ENCODE measurements at places on chromosomes 11 and 22.

- no peak for DNase-seq
Observed at GRCh38 chr22:50153056-50153755, 17.3 kb upstream of the PANX2 start.

DNA sequence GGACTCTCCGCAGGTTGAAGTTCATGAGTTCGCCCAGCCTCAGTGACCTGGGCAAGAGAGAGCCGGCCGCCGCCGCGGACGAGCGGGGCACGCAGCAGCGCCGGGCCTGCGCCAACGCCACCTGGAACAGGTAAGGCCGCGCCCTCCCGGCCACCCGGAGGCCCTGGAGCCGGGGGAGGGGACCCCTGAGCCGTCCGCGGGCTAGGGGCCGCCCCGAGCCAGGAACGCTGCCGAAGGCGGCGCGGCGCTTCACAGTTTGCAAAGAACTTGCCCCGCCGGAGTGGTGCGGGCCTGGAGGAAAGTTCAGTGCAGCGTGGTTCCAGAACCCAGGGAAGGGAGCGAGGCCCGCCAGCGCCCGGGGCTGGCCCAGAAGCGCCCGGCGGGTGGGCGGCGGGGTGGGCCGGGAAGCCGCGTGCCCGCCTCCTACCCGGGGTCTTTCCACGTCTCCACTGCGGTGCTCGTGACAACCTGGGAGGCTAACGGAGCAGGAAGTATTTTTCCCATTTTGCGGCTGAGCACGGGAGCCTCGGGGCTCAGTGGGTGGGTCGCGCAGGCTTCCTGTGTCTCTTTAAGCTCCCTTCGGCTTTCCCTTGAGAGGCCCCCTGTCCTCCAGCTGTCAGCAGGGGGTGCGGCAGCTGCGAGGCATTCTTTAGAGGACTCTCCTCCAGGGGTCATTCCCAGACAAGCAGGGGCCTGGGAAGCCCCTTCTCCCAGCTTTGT is 635 bp downstream of the PRR5 start:
- DNase-seq = no peak

GRCh38 chr11:34530545-34531234 is 17.1 kb upstream of the ELF5 start:
- DNase-seq = no peak

GRCh38 chr22:45240810-45241631 is at the start of gene KIAA0930:
Gene KIAA0930, minus strand, starts transcription at chr22:45240894. Its CDS starts 191 bp downstream, at chr22:45240703.
- DNase-seq = peak; percentile 90

DNA sequence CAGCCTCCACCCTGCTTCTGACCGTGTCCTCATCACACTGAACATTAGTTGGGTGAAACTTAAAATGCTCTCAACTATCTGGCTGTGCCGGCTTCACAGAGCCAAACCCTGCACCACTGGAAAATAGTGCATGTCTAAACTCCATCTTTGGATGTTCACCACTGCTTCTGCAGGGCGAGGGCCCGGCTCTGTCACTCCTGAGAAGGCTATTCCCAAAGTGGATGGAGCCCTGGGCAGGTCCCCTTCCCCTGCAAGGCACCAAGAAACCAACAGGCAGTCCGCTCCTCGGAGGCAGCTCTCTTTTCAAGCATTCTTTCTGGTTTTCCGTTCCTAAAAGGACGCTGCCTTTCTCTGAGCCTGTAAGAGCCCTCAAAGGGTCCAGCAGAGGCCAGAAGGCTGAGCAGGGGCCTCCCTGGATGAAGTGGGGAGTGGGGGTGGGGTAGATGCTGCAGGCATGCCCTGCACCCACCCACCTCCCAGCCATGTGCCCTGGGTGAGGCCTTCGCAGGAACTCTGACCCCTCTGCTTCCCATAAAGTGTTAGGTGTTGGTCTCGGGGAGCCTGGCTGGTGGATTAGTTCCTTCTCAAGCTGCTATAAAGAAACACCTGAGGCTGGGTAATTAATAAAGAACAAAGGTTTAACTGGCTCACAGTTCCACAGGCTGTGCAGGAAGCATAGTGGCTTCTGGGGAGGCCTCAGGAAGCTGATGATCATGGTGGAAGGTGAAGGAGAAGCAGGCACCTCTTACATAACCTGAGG is 23.3 kb downstream of the LINC01488 start:
- no peak for DNase-seq

DNA sequence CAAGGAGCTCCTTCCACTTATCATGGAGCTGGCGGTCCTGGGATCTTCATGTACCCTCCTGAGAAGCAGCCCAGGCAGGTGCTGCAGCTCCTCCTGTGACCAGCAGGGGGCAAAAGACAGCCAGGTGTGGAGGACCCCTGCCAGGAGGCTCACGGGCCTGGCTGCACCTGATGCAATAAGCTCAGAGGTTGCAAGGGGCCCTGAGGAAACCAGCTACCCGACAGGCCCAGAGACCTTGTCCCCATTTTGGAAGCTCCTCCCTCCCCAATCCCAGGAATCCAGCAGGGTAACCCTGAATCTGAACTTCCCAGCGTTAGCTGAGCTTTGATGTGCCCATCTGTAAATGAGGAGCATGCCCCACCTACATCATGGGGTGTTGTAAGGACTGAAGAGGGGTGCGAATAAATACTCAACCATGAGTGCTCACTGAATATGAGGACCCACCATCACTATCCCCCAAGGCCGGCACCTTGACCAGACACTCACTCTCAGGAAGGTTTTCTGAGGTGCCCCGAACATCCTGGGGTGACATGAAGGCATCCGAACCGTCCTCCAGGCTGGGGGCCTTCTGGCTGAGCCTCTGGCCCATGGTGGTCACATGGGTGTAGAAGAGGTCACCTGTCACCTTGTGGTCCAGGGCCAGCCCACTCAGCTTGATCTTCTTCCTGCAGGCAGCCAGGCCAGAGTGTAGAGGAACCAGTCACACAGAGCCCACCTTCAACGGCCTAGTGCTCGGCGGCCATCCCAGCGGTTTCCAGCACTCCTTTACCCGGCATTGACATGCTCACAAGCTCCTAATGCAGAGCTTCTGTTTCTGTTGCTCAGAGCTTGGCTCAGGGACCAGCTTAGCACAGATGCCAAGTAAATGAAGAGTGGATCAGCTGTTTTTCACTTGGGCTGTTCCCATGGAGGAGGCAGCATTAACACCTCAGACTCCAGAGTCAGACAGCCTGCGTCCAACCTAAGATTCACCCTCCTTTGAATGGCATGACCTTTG is 21.7 kb downstream of the SLC43A1 start:
- peak; percentile 76 for DNase-seq

GRCh38 chr11:111010391-111011274 is 234.9 kb upstream of the POU2AF2 start:
- DNase-seq = no peak

GRCh38 chr11:65310215-65310614 is 4.5 kb upstream of the CDC42EP2 start:
- no peak for DNase-seq

DNA sequence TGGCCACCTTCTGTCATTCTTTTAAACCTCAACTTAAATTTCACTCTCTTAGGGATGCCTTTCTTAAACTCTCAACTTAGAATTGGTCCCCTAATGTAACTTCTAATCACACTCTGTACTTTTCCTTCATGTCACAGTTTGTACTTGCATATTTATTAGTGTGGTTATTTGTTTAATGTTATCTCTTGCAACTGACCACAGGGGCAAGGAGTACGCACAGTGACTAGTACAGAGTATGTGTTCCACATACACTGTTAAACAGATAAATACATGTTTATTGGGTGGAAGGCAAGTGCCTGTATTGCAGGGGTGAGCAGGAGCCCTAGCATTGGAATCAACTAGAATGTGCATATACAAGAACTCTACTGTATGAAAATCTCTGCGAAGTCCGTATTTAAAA is 554.0 kb downstream of the INSC start:
- no peak for DNase-seq

- DNase-seq = no peak
Observed at GRCh38 chr11:129223260-129223659, 31.1 kb upstream of the ARHGAP32 start.

- no peak for DNase-seq
Observed at GRCh38 chr11:70738661-70739060, 340.3 kb downstream of the CTTN start.

- no peak for DNase-seq
Observed at GRCh38 chr11:34745195-34745594, 124.3 kb downstream of the EHF start.

- DNase-seq = no peak
Observed at GRCh38 chr22:43391306-43391705, 20.5 kb upstream of the MPPED1 start.

DNA sequence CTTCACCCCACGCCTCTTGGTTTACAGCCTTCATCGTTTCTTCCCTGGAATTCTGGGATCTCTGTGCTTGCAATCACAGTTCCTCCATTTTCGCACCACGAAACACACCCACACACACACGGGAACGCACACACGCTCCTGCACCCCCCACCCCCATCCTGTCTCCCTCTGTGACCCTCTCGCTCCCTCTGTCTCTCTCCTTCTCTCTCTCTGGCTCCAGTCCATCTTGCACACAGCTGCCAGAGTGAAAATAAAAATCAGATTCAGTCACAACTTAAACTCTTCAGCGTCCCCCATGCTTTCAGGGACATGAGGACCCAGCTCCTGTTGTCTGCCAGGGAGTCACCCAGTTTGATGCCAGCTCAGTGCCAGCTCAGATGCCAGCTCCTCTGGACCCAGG is 3.0 kb downstream of the GAL start:
- no peak for DNase-seq

- no peak for DNase-seq
Observed at GRCh38 chr11:83544846-83545245, 258.7 kb upstream of the CCDC90B start.

DNA sequence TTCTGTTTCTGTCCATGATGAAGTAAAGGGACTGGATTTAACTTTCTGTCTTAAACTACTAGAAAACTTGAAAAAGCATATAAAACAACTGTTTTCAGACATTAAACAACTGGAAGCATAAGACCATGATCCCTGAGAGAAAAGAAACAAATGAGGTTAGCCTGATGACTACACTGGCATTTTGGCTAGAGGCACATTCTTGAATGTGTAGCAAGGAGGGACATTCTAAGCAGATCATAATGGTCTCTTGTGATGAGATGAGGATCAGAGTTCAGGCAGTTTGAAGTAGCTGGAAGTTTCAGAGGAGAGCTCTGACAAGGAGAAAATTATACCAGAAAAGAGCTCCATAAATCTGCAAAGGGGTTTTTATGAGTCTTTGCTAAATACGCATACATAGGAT is 75.4 kb downstream of the AASDHPPT start:
- no peak for DNase-seq

DNA sequence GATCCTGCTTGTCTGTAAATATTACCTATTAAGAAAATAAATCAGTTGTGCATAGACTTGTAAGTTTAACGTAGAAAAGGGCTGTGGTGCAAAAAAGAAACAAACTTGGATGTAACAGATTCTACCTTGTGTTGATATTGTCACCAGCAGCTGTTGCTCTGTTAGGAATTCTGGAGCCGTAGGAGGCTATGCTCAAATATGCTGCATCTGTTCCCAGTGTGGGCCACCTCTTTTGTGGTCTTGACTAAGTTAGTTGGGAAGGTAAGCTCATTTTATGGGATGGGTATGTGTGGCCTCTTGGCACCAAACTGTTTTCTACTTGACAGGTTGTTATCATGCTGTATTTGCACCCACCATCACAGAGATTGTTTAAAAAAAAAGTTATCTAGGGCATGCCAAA is 29.4 kb upstream of the RAG2 start:
- no peak for DNase-seq

- peak; percentile 67 for DNase-seq
Observed at GRCh38 chr11:65791719-65792213, 4.9 kb downstream of the OVOL1 start.

DNA sequence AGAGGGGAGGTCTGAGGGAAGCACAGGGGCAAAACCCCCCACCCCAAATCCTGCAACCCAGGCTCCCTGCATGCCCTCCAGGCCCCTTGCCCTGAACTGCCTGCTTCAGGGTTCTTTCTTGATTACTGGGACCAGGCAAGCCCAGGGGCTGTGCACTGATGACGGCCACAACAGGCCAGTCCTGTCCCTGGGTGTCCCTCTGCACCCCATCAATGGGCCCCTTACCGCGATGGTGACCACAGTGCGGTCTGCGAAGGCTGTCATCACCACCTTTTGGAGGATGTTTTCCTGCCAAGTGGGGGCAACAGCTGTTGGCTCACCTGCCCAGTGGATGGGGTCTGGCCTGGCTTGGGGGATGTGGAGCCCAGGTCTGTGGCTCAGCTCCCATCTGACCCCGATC is 5.0 kb upstream of the KCNJ11 start:
- DNase-seq = no peak

- no peak for DNase-seq
Observed at GRCh38 chr11:121904148-121904547, 211.9 kb downstream of the BLID start.

- DNase-seq = no peak
Observed at GRCh38 chr11:121236115-121237001, 56.2 kb upstream of the SC5D start.

- no peak for DNase-seq
Observed at GRCh38 chr22:26391623-26392022, 37.4 kb upstream of the ASPHD2 start.

DNA sequence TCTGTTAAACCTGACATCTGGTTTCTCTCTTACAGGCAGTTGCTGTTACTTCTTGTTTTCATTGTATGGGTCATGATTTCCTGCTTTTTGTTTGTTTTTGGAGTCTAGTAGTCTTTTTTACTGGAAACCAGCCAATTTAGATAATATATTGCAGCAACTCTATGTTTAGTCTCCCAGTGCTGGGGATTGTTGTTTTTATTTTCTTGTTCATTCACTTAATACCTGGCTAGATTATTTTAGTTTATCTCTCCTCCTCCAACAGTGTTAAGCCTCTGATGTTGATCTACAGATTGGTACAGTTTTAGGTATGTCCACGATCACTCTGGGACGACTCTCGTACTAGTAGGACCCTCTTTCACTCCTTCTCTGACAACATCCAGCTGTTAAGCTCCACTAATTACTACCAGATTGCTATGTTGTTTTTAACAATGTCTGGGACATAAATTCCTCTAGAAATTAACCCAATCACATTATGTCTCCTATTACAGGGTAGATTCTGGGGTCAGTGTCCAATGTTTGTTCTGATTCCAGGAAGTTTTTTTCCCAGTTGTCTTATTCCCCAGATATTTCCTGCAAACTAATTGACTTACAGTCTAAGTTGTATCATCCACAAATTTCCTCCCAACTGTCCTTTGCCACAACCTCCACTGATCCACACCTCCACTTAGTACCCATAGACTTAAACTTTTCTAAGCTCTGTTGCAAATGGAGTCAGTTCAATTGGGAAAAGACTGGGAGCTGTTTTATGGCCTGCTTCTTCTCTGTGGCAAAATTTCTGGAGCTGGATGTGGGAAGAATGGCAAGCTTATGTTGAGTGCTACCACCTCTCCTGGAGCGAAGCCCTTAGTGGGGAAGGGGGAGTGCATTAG is 1280.6 kb upstream of the CNTN5 start:
- DNase-seq = no peak

DNA sequence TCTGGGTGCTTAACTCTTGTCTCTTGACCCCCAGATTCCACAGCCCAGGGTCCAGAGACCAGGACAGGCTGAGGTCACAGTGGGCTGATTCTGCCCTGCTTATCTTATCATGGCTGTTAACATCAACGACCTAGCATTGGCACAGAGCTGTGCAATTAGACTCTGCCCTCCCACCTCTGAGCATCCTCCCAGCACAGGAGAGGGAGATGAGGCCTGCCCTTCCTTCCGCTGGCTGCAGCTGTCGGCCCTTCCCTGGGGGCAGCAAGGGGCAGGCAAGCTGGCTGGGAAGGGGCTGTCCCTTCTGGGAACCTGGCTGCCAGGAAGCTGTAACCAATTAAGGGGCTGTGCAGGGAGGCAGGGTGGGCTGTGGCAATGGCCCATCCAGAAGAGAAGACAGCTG is 22.5 kb downstream of the LRRC10B start:
- DNase-seq = no peak

All from CD4-positive, alpha-beta T cell treated with Interleukin-17A for 1 hour (primary cell).